ENCODE measurements at places on chromosomes 13 and 19. TPM values are rescaled to one million over a fixed set of nuclear protein-coding genes. Genes with fewer than 3 reads are reported as not detected.

DNA sequence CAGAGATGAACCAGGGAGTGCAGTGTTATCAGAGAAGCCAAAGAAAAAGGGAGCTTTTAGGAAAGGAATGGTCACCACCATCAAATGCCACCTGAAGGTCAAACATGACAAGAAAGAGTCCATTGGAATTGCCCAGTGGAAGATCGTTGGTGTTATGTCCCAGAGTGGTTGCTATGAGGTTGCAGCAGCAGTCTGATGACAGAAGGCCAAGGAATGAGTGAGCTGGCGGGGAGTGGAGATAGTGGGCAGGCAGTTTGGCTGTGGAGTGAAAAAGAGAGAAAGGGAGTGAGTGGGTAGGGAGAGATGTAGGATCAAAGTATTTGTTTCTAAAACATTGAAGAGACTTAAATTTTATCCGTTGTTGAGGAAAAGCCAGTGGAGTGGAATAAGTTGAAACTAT, 117.4 kb upstream of the WASF3 start:
- no peak for DNase-seq

DNA sequence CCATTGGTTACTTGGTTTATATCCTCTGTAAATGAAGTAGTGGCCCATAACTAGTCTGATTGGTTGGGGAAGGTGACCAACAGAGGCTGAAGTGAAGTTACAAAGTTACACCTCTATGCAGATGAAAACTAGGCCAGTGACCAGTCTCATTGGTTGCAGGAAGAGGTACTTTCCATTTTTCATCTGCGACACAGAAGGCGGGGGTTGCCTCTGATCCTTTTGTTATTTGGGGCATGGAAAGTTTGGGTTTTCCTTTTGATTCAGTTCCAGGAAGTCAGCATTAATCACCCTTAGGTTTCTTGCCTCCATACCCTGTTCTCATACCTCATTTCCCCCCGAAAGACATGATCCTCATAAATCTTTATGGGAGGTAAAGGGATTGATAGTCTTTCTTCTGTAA, 20.2 kb downstream of the ZNF544 start:
- DNase-seq: no peak

- no peak for DNase-seq
Observed at GRCh38 chr19:3821857-3822364, 35.7 kb upstream of the MATK start.

IL17D gene
- polyA plus RNA-seq: 10.9 TPM

BEST2 gene
- polyA plus RNA-seq: not detected

ADGRE3 gene
- polyA plus RNA-seq: 0.08 TPM
